ENCODE measurements at places on chromosomes 7 and 10.

GRCh38 chr7:74418076-74418475 is 35.6 kb upstream of the GTF2IRD1 start:
- no peak for DNase-seq

- no peak for DNase-seq
Measured at GRCh38 chr10:34835908-34836508, 20.9 kb upstream of the PARD3 start.

DNA sequence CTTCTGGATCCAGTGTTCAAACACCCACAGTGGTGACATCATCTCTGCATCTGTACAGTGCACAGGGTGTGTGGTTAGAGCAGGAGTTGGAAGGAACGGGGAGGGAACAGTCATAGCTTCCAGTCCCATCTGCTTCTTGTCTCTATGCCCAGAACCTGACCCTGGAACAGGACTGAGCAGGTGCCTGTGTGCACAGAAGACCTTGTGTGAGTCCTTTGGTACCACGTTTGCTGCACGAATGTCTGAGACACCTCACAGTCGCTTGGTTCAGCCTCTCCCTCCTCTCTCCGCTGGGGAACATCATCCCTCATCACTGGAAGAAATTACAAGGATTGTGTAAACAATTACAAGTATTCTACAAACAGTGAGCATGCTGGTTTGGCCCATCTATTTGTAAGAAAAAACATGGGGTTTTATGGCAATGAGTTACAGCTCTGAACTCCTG is 243.0 kb upstream of the KLF6 start:
- DNase-seq = no peak

DNA sequence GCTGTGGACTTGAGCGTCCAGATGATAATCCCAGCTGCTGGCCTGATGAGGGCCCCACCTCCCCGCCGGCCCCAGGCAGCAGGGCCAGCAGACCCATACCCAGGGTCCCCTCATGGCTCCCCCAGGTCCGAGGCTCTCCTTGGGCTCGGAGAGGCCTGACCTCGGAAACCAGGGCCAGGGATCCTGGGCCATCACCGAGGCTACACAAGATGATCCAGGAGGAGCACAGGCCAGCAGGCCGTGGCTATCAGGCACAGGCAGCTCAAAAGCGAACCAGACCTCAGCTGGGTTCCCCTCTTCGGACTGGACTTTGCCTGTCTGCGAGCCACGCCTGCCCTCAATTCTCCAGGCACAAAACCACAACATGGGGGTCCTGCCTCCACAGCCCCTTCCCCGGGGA is 17.4 kb downstream of the PDGFA start:
- no peak for DNase-seq

GRCh38 chr10:43078175-43078985 is 1.5 kb downstream of the RET start:
- no peak for DNase-seq

Data from thymus (tissue), 14 donors.